Stimulated activated CD4-positive, alpha-beta T cell treated with anti-CD3 and anti-CD28 coated beads, Interleukin-1b, Interleukin-23, amount 100 ng/mL, for 1 hour (primary cell): ENCODE measurements at places on chromosomes 12 and 14.

DNA sequence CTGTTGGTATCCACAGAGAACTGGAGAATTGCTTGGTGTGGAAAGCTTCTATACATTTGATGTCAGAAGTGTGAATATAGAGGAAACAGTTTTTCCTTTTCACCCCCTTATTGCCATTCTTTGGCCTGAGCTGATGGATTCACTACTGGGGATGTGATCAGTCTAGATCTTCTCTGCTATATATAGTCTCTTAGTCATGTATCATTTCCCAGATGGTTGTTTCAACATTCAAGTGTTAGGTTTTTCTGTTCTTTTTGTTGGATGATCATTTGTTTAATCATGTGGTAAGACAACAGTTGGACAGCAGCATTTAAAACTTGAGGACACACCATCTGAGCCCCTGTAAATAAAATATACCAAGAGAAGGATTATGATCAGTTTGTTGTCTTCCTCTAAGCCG, 29.6 kb downstream of the TMX1 start:
- no peak for DNase-seq

DNA sequence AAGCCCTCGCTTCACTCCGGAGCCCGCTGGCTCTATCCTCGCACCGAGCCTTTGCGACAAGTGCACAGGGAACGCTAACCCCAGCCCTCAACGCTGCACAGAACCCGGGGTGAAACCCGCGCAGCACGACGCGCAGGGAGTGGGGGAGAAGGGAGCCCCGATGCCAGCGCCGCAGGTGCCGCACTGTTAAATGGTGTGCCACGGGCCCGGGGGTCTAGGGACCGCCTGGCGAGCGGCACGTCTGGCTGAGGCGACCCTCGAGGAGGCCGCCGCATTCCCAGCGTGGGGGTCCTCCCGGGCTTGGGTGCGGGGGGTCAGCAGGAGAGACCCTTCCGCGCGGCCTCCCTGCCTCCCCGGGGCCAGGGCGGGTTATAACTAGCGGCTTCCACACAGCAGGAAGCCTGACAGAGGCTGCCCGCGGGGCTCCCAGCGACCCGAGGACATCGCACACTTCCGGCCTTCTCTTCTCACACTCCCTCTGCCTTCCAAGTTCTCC, 23.8 kb upstream of the LRTM2 start:
- DNase-seq, result no peak

- DNase-seq, result no peak
Observed at GRCh38 chr12:2390850-2391390, 338.1 kb downstream of the CACNA1C start.

DNA sequence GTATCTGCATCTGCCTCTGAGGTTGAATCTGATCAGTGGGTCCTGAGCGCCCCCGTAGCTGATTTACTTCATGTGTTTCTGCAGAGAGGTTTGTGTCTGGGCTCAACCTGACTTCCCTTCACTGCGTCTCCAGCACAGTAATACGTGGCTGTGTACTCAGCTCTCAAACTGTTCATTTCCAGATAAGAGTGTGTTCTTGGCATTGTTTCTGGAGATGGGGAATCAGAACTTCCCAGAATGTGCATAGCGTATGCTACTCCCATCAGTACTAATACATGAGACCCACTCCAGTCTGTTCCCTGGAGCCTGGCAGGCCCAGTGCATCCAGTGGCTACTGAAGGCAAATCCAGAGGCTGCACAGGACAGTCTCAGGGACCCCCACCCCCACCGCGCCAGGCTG, 1297.2 kb downstream of the TMEM121 start:
- no peak for DNase-seq

DNA sequence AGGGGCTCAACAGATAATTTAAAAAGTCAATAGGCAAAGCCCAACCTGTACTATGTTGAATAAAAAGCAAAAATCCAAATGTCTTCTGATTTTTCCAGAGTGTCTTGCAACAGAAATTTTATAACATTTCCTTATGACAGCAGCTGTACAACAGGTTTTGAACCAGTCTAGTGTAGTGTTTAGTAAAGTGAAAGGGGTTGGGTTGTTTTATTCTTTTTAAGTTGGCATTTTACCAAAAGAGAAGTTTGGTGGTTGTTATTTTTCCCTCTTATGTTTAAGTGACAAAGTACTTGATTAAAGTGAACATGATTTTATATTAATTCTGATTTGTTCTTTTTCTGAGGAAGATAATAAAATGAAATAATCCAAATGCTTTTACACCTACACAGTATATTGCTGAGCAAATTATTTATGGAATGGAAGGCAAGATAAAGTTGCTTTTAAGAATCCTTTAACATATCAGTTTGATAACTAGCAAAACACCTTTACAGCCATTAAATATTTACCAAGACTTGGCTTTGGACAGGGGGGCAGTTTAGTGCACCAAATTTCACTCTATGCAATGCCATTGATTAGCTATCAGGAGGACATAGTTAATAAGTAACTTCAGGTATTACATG, 128.9 kb downstream of the FOXA1 start:
- no peak for DNase-seq

GRCh38 chr14:61750708-61751474, 11.3 kb upstream of the SNAPC1 start:
- peak; percentile 49 for DNase-seq

- DNase-seq, result no peak
Observed at GRCh38 chr12:87112571-87113345, 856.6 kb upstream of the MGAT4C start.

DNA sequence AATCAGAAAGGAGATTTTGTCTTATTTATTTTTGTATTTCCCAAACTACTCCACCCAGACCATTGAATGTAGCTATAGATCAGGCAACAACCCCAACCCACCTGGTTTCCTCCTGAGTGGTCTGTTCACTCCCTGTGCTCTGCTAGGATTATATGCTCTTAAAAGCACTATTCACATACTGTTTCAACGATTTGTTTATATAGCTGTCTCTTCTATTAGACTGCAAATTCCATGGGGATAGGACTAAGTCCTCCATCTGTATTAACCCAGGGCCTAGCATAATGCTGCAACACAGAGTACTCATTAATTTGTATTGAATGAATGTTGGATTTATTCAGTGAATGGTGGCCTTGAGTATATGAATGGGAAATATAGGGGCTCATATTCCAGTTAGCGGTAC, 307.6 kb downstream of the RAD51B start:
- DNase-seq, result no peak

DNA sequence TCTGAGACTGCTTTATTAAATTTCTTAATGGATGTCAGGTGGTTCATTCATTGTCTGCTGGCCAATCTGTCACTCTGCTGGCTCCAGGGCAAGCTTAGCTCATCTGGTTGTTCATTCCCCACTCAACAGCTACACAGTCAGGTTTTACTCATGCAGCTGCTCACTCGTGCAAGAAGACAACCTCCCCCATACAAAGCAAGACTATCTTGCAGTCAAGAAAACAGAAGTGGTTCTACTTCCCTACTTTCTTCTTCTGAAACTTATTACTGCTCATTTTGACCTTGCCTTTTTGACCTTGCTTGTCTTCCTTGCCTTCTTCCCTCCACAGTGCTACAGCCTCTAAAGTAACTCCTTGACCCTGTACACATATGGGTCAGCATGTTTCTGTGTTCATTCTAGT, 277.9 kb downstream of the SSPN start:
- DNase-seq, result no peak

GRCh38 chr12:26848156-26848825, 15.3 kb upstream of the ITPR2 start:
- no peak for DNase-seq

DNA sequence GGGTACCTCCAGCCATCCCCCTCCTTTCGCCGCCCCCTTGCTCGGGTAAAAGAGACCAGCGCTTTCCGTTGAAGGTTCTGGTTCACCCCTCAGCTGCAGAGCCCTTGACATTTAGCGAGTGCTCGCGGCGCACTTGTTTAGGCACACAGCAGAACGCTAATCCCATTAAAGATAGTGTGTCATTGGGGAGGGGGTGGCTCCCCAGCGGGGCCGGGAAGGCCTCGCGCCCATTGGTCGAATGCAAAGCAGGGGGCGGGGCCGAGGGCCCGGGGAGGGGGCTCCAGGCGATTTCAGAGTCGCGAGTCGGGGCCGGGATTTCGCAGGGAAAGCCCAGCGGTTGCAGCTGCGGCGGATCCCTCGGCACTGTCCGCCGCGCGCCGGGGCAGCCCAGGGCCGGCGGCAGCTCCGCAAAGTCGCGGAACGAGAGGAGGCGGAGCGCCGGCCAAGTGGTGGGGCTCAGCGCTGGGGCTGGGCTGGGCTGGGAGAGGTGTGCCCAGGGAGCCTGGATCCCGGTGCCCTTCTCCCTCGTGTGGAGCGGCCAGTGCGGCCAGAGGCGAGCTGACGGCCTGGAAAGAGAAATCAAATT, 122.9 kb downstream of the TSPAN9 start:
- DNase-seq, result no peak

DNA sequence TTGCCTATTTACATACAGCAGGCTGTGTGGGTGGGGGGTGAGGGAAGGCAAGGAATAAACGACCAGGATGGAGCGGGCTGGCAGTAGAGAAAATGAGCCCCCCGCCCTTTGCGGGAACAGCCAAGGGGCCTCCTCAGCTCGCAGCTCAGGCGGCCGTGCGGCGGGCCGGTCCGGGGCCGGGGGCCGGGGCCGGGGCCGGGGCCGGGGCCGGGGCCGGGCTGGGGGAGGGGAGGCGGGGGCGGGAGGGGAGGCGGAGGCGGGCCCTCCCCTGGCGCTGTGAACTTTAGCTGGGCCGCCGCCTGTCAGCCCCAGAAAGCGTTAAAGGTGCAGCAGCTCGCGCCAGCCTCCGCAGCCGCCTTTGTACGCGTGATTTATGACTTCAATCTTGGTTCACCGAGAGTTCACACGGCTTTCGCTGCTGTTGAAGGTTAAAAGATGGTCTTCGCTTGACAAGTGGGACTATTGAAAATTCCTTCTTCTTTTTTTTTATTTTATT, 28.8 kb downstream of the HOXC4 start:
- DNase-seq, result no peak

GRCh38 chr12:66188584-66189485, at the start of gene IRAK3:
Gene IRAK3 (plus strand): TSS chr12:66189214. CDS start chr12:66189300, 86 bp downstream.
- DNase-seq, result no peak

GRCh38 chr14:91867316-91867988, at the start of gene TC2N:
Gene TC2N (minus strand): TSS chr14:91867536. CDS start chr14:91813769, 53,767 bp downstream.
- DNase-seq, result no peak

DNA sequence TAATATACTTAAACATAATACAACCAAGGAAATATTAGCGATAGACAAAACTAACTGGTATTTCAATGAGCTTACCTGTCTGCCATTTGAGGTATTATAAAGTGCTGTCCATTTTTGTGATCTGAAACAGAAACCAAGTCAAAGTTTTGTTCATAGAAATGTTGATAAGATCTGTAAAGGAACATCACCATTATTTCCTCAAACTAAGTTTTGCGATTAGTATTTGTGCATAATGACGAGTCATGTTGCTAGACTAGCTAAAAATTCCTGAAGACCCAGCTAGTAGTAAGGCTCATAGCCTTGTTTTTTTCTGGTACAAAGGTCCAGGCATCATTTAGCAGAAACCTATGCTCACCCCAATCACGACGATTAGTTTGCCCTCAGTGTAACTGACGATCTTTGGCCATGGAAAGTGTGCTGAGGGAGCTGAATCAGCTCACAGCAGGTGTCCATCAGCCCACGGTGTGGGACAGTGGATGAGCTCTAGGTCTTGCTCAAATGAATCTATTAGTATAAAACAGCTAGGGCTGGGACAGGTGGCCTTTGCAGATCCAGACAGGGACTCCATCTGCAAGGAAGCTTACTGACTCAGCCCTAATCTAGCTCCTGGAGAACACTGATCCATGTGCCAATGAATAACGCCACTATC, 28.7 kb downstream of the GIT2 start:
- DNase-seq, result no peak

DNA sequence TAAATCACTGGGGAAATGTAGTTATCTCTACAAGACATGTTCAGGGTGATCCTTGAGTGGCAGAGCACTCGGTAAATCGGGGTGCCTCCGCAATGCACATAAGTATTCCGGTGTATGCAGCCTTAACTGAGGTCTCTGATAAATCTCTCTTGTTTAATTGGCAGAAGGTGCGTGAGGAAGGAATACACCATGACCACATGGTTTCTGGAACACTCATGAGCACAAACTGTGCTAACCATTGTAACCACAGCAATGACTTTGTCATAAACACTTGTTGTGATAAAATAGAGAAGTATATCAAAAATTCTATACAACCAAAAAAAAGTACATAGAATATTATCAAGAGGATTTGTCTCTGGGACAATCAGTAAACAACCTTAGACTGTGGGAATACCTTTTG, 146.8 kb upstream of the DIO2 start:
- no peak for DNase-seq

GRCh38 chr14:102437997-102438915, 71.3 kb downstream of the ANKRD9 start:
- DNase-seq, result peak; percentile 12

- no peak for DNase-seq
Observed at GRCh38 chr14:54562334-54562733, 4.6 kb upstream of the SAMD4A start.

DNA sequence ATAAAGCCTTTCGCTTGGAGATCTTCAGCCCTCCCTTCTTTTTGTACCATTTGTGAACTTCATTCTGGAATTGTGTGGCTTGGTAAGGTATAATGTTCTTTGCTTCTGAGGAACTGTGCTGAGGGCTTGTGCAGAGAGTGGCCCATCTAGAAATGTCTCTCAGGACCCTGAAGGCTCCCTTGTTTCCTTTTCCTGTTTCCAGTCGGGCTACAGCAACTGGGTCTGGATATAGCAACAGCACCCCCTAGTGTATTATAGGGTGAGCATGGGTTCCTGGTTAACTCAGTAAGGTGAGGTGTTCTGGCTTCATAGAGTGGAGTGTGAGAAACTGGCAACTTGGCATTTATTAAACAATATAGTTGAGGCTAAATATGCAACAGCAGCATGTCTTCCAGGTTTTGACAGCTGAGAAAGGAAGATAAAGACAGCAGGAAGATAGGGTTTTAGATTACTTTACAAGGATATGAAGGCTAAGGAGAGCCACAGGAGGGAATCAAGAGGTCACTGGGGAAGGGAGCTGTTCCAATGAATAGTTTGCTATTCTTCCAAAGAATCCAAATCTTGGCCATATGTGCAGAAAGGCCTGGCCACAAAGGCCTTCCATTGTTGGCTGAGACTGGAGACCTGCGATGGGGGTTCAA, 49.1 kb upstream of the RNU6-8 start:
- no peak for DNase-seq

DNA sequence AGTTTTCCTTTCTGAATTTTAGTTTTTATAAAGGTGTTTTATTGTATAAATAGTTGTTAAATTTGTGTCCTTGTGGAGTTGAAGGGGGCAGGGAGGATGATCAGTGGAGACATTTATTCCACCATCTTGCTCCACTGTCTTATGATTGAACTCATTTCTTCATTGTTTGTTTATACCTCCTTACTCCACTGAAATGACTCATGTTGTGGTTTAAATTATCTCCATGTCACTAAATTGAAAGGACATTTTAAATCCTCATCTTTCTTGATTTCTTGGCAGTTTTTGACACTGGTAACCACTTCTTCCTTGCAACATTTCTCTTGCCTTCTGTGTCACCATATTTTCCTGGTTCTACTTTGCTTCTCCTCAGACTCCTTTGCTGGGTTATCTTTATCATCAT, 23.6 kb upstream of the FERMT2 start:
- DNase-seq, result no peak

DNA sequence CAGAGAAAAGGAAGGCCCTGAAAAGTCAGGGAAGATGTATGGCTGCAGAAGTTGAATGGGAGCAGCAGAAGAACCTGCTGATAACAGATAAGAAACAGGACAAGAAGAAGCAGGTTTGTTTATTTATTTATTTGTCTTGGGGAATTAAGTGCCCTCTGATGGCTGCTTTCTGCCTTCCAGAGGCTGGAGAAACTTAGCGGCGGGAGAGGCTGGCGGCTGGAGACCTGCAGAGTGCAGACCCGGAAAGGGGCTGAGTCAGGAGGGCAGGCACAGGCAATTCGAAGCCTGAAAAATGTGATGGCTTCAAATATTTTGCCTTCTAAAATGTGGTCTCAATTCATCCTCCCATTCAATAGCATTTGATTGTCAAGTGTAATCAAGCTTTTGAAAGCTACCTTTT, 168.2 kb upstream of the GZMB start:
- DNase-seq, result no peak
